Stimulated activated CD4-positive, alpha-beta T cell treated with anti-CD3 and anti-CD28 coated beads, Interleukin-15, amount 100 ng/mL, for 1 hour (primary cell): ENCODE measurements at places on chromosomes 3 and 15.

- DNase-seq, result no peak
These were observed 174.0 kb downstream of the THRB start for GRCh38 chr3:24320601-24321000.

- DNase-seq, result no peak
These were observed 8.0 kb upstream of the PXK start for GRCh38 chr3:58324391-58325390.

GRCh38 chr15:70410371-70410985, 312.8 kb upstream of the TLE3 start:
- DNase-seq, result no peak

DNA sequence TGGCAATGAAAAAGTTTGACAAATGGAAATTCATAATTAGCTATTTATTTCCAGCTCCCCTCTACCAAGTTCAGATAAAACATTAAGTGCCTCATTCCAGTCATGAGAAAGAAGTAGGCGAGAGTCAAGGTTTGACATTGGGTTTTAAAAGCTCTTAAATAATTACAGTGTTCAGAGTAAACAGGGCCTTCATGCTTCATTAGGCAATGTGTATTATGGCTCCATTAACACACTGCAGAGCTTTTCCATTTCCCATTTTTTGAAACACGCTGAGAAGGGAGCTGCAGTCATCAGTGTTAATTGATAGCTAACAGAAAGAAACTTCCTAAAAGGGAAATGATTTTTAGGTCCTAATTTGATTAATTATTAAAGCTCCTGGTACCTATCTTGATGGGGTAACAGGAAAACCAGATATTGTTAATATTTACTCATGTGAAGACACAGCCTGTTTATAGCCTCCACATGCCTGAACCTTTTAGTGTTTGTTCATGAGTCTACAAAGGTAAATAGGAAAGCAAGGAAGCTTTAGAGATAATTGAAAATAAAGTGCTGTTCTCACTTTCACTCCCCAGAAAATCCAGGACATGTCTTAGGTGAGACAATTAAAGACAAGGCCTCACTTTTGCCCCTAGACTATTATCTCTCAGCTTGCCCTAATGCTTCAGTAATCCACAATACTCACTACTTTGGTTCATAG, 28.7 kb downstream of the SST start:
- no peak for DNase-seq

DNA sequence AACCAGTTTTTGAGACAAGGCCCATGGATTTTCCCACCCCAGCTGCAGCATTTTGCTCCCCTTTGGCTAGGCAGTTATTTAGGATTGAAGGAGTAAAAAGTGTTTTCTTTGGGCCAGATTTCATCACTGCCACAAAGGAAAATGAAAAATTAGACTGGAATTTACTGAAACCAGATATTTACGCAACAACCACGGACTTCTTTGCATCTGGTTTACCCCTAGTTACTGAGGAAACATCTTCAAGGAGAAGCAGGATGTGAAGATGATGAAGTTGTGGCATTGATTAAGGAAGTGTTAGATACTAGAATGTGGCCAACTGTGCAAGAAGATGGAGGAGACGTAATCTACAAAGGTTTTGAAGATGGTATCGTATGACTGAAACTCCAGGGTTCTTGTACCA, 165.2 kb upstream of the MYRIP start:
- no peak for DNase-seq

GRCh38 chr3:138796761-138797160, 38.0 kb downstream of the PIK3CB start:
- DNase-seq, result no peak

- DNase-seq, result no peak
These were observed 3.3 kb upstream of the UBL7 start for GRCh38 chr15:74464216-74464615.
